Stimulated activated CD8-positive, alpha-beta memory T cell treated with anti-CD3 and anti-CD28 coated beads, Interleukin-7, amount 100 ng/mL, for 4 hours (primary cell): ENCODE measurements at places on chromosomes 2 and 18.

- no peak for DNase-seq
Observed at GRCh38 chr2:58812771-58813344, 571.7 kb upstream of the FANCL start.

DNA sequence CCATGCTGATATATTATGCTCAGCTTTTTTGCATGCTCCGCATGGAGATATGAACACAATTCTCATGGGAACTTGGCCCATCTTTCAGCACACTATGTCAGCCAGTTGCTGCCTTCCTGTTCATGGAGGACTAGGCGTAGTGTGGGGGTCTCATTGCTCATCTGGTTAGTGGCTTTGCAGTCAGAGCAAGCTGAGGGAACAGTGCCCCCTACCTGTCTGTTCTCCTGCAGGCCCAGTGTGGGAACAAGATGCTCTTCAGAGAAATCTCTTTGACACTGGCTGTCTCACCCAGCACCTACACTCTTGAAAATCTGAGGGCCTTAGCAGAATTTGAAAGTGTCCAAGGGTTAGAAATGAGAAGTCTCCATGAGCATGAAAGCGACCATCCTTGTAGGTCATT lies 47.1 kb downstream of the SPTBN1 start:
- peak; percentile 10 for DNase-seq

DNA sequence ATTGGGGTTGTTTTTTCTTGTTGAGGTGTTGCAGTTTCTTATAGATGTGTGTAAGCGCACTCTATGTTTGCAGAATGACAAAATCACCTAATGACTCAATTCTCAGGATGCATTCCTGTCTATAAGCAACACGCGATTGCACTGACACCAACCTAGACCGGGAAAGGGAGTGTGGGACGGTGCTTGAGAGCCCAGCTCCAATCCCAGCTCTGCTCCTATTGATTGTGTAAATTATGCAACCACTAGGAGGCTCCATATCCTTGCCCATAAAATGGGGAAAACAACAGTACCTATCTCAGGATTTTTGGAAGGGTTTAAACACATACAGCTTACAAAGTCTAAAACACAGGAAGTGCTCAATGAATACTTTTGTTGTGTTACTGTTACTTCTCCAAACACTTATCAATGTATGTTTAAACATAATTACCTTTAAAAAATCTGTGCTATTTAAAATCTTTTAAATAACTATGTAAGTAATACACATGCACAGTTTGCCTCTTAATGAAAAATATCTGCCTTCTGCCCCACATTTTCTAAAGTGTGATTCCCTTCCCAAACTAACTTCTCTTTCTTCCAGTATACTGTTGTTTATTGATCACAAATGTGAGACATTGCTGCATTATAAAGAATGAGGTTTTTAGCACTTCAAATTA lies 132.5 kb downstream of the SPHKAP start:
- no peak for DNase-seq

GRCh38 chr2:202944816-202945215 lies 32.7 kb downstream of the CARF start:
- no peak for DNase-seq
